ENCODE measurements at places on chromosomes 3 and 15.

GRCh38 chr15:66714543-66714981 is 12.5 kb downstream of the SMAD6 start:
- no peak for DNase-seq

GRCh38 chr15:98785431-98785806 is 137.1 kb downstream of the IGF1R start:
- DNase-seq, result no peak

DNA sequence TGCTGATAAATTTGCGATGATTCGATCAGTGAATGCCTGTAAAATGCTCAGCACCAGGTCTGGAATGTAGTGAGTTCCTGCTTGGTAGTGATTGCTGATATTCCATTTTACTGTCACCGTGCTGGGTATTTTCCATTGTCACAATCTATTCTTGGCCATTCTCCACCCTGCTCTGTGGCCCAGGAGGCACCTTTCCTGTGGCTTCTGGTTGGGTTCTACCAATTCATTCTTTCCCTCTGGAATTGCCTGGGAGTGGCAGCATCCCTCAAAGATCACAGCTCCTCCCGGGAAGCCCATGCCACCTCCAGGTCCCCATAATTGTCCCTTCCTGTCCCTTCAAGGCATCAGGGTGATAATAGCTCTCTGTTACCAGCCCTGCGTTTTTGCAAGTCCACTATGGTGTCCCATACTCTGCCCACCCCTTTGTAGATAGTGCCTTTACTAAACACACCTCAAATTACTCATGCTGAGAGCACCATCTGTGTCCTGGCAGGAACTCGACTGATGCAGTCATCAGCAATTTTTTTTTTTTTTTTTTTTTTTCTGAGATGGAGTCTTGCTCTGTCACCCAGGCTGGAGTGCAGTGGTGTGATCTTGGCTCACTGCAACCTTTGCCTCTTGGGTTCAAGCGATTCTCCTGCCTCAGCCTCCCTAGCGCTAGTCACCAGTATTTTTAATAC is 177.8 kb upstream of the PROK2 start:
- DNase-seq, result no peak

DNA sequence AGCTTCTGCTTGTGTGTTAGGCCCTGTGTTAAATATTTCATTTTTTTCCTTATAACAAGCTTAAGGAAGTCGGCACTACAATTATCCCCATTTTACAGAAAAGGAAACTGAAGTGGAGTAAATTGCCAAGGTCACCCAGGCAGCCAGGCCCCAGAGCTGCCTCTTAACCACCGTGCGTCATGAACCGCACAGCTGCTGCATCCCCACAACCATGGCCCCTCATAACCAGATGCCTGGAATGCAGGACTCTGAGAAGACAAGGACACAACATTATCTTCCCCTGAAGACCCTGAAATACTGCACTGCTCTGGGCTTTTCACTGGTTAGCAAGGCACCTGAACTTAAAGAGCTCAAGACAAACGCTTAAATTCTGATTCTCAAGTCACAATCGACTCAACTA is 14.6 kb downstream of the LRIG1 start:
- DNase-seq, result no peak

DNA sequence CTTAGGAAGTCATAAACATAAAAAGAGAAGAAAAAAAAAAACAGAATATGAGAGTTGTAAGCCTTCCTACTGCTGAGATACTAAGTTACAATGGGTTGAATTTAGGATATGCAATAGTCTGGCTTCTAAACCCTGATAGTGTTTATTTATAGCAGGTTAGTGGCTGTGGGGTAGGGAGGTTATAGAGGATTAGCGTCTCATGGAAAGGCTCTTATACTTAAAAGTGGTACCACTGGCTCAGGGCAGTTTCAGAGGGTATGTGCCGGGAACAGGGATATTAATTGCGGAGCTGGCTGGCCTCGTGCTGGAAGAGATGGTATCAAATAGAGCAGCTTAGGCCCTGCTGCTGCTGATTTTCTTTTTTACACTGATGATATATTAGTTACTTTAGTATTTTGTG is 60.8 kb downstream of the PFN2 start:
- no peak for DNase-seq

GRCh38 chr3:188807006-188807405 is 364.8 kb upstream of the TPRG1 start:
- DNase-seq, result no peak

DNA sequence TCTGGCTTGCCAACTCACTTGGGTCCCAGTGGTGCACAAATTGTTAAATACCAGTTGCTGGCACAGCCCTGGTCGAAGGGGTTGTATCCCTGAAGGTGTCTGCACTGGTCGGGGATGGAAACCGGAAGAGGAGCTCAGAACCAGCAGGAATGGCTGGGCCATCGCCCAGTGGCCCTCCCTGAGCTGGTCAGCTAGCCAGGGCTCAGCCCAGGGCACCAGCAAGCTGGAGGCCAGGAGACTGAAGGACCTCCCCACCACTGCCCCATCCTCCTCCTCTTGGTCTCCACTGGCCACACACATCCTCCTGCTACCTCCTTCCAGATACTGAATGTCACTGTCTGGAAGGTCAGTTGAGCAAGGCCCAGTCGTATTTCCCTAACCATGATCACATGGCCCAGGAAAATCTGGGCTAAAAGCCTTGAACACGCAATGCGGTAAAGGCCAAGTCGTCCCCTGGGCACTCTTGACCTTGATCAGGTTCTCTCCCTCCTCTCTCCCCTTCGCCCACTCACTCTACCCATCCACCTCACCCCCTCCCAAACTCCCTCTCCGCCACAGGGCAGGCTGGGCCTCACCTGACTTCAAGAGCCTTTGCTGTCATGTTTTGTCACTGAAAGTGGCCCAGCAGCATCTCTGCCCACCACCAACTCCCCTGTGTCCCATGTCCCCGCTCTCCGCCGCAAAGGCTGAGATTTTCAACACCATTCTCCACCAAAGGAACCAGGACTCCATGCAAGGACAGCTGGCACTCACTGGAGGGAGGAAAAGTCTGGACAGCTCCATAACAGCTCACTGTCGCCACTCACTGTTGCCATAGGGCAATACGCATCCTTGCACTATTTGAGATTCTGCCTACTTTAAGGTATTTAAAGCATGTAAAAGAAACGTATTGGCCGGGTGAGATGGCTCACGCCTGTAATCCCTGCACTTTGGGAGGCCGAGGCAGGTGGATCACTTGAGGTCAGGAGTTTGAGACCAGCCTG is 12.1 kb downstream of the ZDHHC19 start:
- no peak for DNase-seq

DNA sequence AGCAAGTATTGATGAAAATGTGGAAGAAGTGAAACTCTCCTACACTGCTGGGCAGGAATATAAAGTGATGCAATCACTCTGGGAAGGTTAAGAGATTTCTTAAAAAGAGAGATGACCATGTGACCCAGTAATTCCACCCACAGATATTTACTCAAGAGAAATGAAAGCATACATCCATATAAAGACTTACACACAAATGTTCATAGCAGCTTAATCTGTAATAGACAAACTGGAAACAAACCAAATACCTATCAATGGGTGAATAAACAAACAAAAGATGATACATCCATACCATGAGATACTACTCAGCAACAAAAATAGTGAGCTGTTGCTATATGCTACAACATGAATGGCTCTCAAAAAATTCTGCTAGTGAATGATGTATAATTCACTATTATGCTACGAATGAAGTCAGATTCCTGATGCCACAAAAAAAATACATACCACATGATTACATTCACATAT is 463.3 kb downstream of the MAGI1 start:
- no peak for DNase-seq

DNA sequence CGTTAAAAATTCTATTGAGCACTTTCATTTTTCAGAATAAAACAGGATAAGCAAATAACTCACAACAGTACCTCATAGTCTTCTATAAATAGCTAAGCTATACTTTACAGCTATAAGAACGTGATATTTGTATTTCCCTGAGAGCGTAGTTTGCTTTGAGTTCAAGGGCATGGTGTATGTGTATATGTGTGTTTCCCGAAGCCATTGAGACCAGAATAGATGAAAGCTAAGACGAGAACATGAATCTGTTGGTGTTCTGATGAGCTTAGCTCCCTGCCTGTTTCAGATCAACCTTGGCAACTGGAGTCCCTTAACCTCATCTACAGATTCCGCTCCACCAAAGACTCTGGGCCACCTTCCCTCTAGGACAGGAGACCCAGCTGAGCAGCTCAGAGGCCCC is 59.5 kb upstream of the MCF2L2 start:
- DNase-seq, result no peak

GRCh38 chr3:30458376-30459171 is 147.8 kb upstream of the TGFBR2 start:
- DNase-seq, result no peak

DNA sequence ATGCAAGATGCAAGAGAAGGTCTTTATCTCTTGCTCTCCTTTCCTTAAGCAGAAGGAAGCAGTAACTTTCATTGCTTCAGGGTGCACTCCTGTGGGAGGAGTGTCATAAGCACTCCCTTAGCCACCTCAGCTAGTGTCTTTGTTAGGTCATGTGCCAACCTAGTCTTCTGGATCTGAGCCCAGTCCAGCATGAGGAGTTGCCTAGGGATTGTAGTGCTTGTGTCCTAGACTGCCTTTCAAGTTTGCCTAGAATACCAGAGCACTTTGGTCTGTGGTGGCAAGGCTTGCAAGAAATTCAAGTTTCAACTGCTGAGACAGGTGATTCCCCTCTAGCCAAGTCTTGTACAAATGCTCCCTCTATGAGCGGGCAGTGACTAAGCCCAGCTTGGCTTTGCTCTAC is 633.6 kb downstream of the ZNF385D start:
- DNase-seq, result no peak

- DNase-seq, result no peak
Observed at GRCh38 chr15:41577863-41578735, 19.1 kb downstream of the TYRO3 start.

GRCh38 chr3:156661155-156661554 is 13.2 kb upstream of the TIPARP start:
- DNase-seq, result no peak

GRCh38 chr3:143974271-143975238 is 2.9 kb downstream of the DIPK2A start:
- no peak for DNase-seq

- DNase-seq, result no peak
Observed at GRCh38 chr3:196792771-196793170, 53.1 kb downstream of the PAK2 start.

DNA sequence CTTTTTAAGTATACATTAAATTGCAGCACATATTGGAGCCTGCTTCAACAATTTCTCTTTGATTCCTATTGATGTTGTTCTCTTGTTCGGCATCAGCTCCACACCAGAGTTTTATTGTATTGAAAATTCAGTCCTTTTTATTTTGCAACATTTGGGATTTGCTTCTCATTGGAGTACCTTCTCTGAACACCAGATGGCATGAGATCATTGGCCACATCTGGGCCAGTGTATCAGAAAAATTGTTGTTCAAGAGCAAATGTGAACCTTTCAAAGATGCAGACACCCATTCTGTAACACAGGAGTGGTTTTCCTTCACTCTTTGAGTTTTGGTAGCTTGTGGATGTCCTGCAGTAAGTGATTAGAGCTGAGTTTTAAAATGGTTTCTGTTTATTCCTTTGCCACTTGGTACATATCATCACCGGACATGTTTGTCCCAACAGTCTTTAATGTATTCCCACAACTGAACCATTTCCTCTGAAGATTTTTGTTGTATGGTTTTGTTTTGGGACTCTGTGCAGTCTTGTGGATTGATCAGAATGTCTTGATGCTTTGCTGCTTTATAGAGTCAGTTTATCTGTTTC is 96.1 kb downstream of the MCTP2 start:
- DNase-seq, result no peak

DNA sequence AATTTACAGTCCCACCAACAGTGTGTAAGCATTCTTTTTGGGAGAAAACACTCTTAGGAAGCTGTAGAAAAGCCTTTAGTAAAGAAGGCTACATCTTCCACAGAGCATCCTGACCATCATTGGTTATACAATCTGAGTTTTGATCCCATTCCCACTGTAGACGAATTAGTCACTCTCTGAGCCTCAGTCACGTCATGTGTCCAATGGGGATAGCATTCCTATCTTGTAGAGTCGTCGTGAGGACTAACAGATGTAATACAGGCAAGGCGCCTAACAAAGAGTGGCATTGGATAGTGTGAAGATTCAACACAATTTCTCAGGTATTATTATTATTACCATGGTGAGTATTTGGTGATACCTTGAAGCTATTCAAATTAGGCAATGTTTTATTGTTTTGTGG is 44.0 kb upstream of the ALDH1A3 start:
- no peak for DNase-seq

DNA sequence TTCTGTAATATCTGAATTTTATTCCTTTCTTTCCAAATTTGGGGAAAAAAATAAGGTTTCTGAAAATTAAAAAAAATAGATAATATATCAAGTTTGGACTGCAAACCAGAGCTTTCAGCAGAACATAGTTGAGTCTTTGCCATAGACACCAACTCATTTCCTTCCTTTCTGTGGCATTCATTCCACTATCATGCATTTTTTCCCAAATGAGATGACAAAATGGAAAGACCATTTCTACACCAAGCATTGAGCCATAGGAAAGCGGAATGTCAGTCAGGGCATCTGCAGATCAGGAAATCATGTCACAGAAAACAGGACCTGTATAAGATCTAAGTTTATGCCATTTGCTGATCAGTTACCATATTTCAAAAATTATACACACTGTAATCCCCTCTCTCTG is 333.3 kb upstream of the THBS1 start:
- no peak for DNase-seq

DNA sequence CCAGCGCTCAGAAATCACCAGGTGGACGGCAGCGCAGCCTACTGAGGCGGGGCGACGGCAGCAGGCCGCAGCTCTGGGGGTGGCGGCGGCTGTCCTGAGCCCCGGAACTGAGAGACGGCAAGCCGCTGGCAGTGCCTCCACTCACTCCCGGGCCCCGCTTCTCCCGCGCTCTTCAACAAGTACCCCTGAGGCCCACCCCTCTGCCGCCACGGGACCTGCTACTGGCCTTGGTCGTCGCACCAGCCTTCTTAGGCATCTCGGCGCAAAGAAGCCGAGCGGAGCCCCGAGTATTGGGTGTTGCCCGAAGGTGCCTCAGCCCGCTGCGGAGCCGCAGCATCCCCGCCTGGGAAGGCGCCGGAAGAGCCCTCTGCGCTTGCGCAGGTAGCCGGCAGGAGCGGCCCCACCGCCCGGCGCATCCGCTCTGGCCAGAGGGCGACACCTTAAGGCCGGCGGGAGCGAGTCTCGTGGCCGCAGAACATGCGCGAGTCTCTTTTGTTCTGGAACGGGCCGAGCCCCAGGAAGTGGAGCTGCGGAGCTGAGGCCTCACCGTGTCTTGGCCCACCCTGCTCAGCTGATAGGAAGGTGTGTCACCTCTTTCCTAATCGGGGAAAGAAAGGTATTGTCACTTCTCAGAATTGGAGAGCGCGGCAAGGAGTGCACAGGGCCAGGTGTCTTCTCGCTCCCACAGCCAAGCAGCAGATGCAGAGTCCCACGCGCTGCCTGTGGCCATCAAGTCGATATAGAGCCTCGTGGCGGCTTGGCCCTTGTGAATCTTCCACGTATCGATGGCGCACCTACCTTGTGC is at the start of gene C15orf40:
Gene C15orf40, minus strand, starts transcription at position 369 of the 805 bp plus-strand sequence. Its CDS starts 32 bp downstream, at position 337.
- peak; percentile 71 for DNase-seq

DNA sequence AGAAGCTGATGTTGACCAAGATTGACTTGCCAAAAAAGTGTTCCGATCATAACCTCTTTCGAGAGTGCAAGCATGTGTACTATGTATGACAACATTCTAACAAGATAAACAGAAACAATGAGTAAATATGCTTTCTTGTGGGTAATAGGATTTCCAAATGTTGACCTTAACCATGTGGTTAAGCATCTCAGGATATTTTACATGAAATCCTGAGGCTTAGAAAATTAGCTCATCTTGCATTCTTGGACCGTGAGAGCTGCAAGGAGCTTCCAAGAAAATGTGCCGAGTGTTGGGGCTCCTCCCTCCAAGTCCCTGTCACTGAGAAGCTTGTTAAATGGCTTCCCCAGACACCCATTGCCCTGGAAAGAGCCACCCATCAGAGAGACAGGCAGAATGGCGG is 50.1 kb downstream of the C3orf20 start:
- DNase-seq, result no peak

Data from stimulated activated CD8-positive, alpha-beta memory T cell treated with anti-CD3 and anti-CD28 coated beads, Interleukin-2, amount 100 ng/mL, for 1 hour (primary cell).